Activated CD8-positive, alpha-beta memory T cell treated with anti-CD3 and anti-CD28 coated beads for 4 hours (primary cell): ENCODE measurements at places on chromosomes 2 and 18.

GRCh38 chr2:186780701-186781316, 68.2 kb downstream of the ZSWIM2 start:
- DNase-seq, result no peak

GRCh38 chr2:113390124-113390849, 47.2 kb upstream of the ZNG1B start:
- DNase-seq, result peak; percentile 39

DNA sequence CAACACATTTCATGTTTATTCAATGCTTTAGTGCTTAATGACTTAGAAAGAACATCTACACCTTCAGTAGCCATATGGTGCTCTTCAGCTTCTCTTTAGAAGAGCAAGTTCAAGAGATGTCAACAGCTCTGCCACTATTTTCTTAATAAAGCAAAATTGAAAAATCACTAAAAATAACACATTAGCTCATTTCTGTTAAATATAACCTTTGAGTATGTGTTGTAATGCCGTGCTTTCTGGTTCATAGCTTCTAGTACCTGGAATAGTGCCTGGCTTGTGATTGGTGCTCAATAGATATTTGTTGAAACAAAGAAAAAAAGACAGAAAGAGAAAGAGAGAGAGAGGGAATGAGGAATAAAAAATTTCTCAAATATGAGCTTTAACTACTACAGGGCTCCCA, 349.8 kb upstream of the SPRED2 start:
- no peak for DNase-seq

- no peak for DNase-seq
These were observed 472.5 kb upstream of the PIK3C3 start for GRCh38 chr18:41482501-41482900.

DNA sequence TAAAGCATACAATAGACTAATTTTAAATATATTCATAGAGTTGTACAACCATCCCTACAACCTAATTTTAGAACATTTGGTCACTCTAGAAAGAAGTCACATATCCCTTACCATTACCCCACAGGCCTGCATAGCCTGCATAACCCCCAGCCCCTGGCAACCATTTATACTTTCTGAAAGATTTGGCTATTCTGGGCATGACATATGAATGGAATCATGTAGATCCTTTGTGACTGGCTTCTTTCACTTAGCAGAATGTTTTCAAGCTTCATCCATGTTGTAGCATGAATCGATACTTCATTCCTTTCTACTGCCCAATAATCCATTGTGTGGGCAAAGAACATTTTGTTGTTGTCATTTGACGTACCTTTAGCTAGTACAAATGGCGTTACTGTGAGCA, 151.5 kb downstream of the WDSUB1 start:
- no peak for DNase-seq

DNA sequence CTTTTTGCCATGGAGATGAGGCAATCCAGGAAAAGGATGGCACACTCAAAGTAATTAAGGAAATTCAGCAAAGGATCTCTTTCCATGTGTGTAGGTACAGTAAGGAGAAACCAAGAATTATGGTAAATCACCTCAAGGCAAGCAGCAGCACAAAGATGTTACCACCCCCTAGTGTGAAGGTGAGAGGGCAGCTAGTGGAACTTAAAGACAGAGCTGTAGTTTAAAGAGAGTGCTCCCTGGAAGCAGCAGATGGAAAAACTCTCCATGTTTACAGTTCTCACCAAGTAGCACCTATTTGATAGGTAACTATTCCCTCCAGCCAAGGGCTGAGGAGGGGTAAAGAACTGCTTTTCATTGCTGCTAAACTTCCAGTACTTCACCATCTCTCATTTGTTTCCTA, 860.4 kb upstream of the CRIM1 start:
- DNase-seq, result no peak

- no peak for DNase-seq
These were observed 40.5 kb downstream of the CROCC2 start for GRCh38 chr2:240946654-240947053.
